ENCODE measurements at places on chromosomes 13 and 19.

- DNase-seq = no peak
These were observed 76.6 kb downstream of the AKAP11 start for GRCh38 chr13:42348576-42348975.

GRCh38 chr13:47100214-47100853, 203.5 kb upstream of the HTR2A start:
- DNase-seq = no peak

DNA sequence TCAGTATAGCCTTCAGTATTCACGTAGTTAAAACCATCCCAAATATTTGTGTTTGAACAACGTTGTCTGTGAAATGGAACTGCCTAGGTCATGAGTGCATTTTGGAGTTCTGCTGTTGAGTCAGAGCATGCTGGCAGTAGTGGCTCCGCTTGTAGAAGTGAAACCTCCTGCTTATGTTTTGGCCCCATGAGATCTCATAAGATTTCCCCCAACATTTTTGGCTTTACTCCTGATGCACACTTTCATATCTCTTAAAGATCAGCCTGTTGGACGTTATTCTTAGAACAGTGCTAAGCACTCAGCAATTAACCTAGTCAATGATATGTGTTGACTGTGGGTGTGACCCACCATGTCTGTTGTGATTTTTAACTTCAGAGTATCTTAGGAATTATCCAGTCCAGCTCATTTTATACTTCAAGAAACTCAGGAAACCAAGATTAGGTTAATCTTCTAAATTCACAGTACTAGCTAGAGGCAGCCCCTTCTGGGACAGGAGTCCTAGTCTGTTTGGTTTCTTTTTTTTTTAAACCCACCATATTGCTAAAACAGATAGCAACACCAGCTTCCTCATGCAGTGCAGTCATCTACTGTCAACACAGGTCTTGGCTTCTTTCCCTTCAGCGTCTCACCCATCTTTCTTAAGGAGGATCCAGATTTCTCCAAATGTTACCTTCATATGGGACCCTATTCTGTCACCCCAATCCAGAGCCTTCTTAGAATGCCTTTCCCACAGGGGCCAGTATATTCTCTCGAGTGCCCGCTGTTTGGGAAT, 26.2 kb downstream of the RAP2A start:
- no peak for DNase-seq

- DNase-seq = no peak
These were observed 3.9 kb downstream of the CPAMD8 start for GRCh38 chr19:17022738-17023137.

DNA sequence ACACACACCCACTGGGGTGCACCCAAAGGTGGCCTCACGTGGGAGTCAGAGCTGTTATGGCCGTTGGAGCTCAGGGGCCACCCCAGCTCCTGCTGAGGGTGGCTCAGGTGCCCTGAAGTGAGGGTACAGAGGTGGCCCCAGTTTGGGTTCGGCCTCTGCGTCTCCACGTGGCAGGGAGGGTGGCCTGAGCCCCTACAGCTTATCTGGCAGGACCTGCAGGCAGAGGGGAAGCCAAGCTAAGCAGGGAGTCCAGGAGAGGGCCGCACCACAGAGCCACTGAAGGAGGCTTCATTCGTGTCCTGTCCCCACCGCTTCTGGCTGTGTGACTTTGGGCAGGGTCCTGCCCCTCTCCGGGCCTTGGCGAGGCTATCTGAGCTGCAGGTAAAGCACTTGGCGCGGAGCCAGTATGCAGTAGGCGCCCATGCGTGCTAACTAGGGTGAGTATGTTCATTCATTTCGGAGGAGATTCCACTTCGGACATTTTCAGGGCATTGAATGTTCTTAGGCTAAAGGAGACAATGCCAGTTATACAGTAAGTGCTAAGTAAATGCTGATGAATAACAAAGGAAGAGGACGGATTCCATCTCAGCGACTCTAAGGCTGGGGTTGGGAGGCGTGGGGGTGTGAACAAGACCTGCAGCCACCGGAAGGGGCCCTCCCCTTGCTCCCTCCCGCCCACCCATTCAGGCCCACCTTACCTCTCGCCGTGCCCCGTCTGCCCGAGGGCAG, 4.9 kb downstream of the REX1BD start:
- DNase-seq = no peak

GRCh38 chr19:30596813-30597399, 224.7 kb downstream of the ZNF536 start:
- no peak for DNase-seq

- DNase-seq = no peak
These were observed 863.6 kb upstream of the MIR17HG start for GRCh38 chr13:90483906-90484305.

- peak; percentile 37 for DNase-seq
These were observed 9.1 kb upstream of the POP4 start for GRCh38 chr19:29596885-29597525.

- DNase-seq = no peak
These were observed 16.0 kb downstream of the IZUMO4 start for GRCh38 chr19:2112516-2113320.

DNA sequence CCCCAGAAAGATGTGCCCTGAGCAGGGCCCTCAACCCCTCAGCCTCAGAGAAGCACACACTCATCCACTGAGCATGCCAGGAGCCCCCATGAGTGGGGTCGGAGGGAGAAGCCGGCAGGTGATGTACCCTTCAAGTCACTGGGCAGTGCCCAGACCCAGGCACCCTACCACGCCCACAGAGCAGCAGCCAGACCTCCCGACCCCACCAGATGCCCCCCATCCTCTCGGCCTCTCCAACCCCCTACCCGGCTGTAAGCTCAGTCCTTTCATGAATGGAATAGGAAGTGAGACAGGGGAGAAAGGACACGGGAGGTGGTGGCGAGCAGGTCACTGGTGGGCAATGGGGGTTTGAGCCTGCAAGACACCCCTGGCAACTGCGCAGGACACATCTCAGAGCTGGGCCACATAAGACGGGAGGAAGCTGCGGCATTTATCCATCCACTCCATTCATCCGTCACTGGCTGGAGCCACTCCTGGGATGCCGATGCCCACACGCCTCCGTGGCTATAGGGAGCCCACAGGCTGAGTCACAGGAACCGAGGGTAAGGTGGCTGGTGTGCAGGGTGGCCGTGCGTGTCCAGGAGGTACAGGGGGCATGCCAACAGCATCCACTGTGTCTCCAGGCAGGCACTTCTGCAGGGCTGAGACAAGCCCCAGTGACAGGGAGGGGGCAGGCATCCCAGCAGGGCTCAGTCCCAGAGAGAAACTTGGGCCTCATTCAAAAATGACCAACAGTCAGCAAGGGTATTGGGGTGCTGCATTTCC, 23.8 kb upstream of the VSTM2B start:
- DNase-seq = no peak

- no peak for DNase-seq
These were observed 86.7 kb downstream of the ZNF100 start for GRCh38 chr19:21680671-21681070.
